Cardiac ventricle fibroblast (primary cell): ENCODE measurements at places on chromosomes 16 and 17. TPM values are rescaled to one million over a fixed set of nuclear protein-coding genes. Genes with fewer than 3 reads are reported as not detected.

Gene MRPS23
- total RNA-seq: 9.7 and 15.0 TPM in 2 replicates

Gene HS3ST4
- total RNA-seq: not detected in 2 replicates

Gene CDR2L
- 14.0 and 15.0 TPM in 2 replicates for total RNA-seq

Gene TMEM92
- not detected in 2 replicates for total RNA-seq

Gene NT5C3B
- 47.2 and 58.6 TPM in 2 replicates for total RNA-seq

Gene NCOR1
- total RNA-seq: 53.4 and 76.5 TPM in 2 replicates

Gene CA4
- not detected in 2 replicates for total RNA-seq

Gene ASPA
- total RNA-seq: 7.0 and 7.8 TPM in 2 replicates

Gene KRTAP2-3
- not detected in 2 replicates for total RNA-seq

Gene ENPP7
- total RNA-seq: not detected in 2 replicates

Gene SYCE1L
- total RNA-seq: 4.5 TPM in 1 of 2 replicates, not detected in the other

Gene EFNB3
- 7.0 and 8.4 TPM in 2 replicates for total RNA-seq

Gene GP1BA
- total RNA-seq: not detected in 2 replicates

Gene TSNAXIP1
- total RNA-seq: 0.15 and 0.62 TPM in 2 replicates

Gene MPV17L
- 0.34 and 0.62 TPM in 2 replicates for total RNA-seq
